ENCODE measurements at places on chromosomes 12 and 14.
A peak's percentile ranks its signal among the peaks of the same experiment; 100 is the strongest.

DNA sequence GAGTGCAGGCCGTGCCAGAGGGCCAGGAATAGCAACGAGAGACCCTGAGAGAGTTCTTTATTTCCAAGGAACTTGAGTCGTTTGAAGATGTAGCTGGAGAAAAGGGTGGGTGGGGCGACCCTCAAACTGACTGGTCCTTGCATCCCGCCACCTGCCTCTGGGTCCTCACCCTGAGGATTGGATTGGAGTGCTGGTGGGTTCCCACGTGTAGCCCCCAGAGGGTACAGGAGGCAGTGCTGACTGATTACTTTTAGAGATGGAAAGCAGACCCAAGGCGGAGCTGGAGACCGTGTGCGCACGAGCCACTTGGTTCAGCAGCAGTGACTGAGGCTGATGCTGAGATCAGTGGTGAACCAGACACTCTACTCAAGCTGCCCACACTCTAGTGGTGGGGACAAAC lies 6.9 kb downstream of the EMG1 start:
- no peak for DNase-seq

DNA sequence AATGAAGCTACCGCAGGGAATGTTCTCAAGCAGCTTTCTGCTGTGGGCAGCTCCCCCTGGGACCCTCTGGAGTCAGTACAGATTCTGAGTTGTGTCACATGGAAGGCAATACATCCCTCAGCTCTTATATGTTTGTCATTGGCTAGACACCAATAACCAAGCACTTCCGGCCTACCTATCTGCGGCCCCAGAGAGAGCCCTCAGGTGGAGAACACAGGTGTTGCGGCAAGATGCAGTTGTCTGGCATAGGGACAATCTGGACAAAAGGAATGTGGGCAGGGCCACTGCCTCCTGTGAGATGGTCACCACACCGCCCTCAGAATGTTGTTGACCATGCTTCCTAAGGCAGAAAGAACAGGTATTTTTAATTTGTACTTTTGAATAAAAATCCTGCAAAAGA lies 118.7 kb downstream of the BRMS1L start:
- DNase-seq = no peak

GRCh38 chr12:41932470-41932991 lies 212.1 kb downstream of the GXYLT1 start:
- no peak for DNase-seq

- no peak for DNase-seq
Measured at GRCh38 chr14:56569174-56569573, 10.4 kb upstream of the TMEM260 start.

DNA sequence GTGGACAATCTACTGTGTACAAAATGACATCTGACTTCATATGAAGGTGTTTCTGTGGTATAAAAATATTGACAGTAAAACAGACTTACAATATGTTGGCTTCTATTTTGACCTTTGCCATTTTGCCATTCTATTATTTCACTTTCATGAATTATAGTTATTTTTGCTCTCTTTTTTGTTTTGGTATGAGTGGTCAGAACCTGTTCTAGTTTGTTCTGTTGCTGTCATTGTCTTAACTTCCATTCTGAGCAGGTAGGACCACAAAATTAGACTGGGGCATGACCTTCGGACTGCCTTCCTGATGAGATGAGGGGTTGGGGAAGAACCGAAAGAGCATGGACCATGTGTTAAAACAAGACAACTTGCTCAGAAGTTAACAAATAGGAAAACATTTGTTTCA lies 36.5 kb upstream of the IFNG-AS1 start:
- DNase-seq = no peak

DNA sequence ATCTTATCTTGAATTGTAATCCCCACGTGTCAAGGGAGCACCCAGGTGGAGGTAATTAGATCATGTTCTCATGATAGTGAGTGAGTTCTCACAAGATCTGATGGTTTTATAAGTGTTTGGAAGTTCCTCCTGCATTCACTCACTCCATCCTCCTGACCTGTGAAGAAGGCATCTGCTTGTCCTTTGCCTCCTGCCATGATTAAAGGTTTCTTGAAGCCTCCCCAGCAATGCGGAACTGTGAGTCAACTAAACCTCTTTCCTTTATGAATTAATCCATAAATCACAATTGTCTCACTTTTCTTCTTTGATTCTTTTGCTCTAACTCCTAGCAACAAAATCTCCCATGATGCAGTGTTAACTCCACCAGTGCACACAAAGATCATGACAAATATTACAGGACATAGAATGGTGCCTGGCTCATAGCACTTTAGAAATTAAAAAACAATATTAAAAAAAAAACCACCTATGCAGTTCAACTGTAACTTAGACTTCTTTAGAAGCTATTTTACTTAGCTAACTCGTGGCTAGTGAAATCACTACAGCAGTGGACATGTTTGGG lies 37.6 kb upstream of the MGAT4C start:
- no peak for DNase-seq

- DNase-seq = no peak
Measured at GRCh38 chr12:93888964-93889363, 211.8 kb downstream of the CRADD start.

DNA sequence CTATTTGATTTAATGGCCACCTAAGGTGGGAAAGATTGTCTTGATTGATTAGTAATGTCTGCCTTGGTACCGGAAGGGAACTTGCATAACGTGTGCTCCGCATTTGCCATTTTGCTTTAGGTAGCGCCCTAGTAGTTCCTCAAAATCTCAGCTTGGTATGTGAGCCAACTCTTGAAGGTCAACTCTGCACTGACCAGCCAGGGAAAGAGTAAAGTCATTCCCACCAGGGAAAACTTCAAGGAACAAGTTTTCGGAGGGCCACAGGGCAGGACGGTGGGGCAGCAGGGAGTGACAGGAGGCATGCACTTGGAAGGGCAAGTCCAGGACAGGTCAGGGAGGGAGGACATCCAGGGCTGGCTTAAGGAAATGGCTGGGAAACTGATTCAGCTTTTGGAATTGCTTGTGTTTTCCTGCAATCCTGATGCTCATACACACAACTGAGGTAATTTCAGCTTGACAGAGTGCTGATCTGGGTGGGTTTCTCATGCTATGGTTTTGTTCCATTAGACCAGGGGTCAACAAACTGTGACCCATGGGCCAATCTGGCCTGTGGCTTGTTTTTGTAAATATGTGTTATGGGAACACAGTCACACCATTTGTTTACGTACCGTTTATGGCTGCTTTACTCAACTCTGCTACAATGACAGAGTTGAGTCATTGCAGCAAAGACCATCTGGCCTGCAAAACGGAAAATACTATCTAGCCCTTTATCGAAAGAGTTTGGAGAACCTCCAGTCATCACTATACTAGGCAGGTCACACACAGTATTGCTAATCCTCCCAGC lies 184.5 kb downstream of the RBM19 start:
- DNase-seq = no peak

GRCh38 chr12:71195338-71195896 lies 37.6 kb upstream of the TSPAN8 start:
- no peak for DNase-seq

GRCh38 chr14:80387563-80387981 lies 176.3 kb upstream of the DIO2 start:
- peak; percentile 54 for DNase-seq

GRCh38 chr14:71136386-71137060 lies 229.3 kb downstream of the PCNX1 start:
- no peak for DNase-seq

DNA sequence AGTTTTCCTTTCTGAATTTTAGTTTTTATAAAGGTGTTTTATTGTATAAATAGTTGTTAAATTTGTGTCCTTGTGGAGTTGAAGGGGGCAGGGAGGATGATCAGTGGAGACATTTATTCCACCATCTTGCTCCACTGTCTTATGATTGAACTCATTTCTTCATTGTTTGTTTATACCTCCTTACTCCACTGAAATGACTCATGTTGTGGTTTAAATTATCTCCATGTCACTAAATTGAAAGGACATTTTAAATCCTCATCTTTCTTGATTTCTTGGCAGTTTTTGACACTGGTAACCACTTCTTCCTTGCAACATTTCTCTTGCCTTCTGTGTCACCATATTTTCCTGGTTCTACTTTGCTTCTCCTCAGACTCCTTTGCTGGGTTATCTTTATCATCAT lies 23.6 kb upstream of the FERMT2 start:
- DNase-seq = no peak

DNA sequence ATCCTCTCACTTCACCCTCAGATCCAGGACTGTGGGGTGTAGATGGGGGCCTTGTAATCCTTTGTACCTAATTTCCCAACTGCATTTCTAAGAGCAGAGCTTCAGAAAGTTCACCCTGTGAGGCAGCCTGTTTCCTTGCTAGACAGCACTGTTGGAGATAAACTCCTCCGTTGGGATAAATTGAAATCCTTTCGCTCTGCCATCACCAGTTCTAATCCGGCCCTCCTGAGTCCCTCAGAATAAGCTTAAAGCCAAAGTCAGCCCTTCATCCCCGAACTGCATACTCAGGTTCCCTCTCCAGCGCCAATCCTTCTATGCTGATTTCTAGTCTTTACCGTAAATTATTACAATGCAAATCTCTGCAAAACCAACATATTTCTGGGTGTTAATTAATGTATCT lies 114.7 kb downstream of the PRMT8 start:
- DNase-seq = no peak

- DNase-seq = no peak
Measured at GRCh38 chr14:61581340-61581739, 114.0 kb upstream of the HIF1A start.

DNA sequence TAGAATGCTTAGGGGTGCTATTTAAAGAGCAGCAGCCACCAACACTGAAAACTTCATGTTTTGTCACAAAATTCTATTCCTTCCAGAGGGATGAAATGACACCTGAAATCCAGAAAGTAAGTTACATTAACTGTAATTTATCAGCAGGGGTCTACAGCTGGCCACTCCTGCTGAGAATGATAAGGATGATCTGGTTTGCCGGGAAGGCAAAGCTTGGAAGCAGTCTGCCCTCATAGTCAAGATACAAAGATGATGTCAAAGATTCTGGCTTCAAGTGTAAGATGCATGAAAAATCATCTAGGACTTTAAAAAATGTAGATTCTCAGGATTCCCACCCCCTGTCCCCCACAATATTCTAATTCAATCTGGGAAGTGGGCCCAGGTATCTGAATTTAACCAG lies 58.4 kb downstream of the DCAF5 start:
- no peak for DNase-seq

GRCh38 chr12:120887253-120888043 lies 16.7 kb downstream of the SPPL3 start:
- no peak for DNase-seq

DNA sequence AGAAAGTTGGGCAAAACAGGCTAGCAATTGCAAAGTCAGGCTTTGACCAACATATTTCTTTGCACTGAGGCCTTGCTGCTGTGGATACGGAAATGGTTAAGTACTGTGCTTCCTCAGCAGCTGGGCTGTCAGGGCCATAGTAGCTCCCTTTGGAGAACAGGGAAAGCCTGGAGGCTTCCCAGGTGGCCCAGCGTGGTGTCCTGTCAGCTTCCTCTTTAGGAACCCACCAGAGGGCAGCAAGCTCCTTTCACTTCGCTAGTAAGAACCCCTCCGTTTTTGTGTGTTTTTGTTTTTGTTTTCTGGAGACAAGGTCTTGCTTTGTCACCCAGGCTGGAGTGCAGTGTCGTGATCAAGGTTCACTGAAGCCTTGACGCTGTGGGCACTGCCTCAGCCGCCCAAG lies 1.7 kb upstream of the CFAP251 start:
- DNase-seq = no peak

DNA sequence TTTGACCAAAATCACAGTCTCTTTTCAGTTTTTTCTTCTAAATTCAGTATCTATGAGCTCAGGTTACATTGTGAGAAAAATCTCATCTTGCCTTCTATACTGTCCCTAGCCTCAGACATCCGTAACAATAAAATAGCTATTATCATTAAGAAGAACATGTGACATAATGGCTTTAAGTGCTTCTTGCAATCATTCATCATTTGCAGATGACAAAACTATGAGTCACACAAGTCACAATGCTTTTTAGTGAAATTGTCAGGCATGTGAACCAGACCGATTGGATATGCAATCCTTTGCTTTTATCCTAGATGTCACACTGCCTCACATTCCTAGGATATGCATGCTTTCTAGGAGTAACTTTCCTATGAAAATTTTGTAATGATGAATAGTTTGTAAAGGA lies 313.1 kb downstream of the SLC6A15 start:
- DNase-seq = peak; percentile 53

- DNase-seq = no peak
Measured at GRCh38 chr14:70664698-70665447, 23.2 kb downstream of the TTC9 start.

DNA sequence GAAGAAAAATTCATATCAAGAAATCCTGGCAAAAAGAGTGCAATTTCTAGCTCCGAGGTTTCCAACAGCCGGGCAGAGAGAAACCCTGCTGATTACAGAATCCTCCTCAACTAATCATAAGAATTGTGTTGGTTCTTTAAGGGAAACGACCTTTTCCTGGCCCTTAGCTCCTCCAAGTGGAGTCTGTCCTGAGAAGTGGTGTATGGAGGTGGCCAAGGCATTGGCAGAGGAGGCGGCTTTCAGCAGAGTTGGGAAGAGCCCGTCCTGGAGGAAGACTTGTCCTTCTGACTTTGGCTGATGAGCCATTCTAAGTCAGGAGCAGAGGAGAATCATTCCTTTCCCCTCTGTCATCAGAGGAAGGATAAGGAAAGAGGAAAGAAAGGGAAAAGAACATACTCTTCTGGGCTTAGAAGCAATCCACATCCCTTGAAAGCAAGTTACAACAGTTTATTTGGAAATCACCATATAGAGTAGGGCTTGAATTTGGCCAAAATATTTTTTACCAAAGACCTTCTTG lies 46.5 kb upstream of the PTCSC3 start:
- DNase-seq = no peak

DNA sequence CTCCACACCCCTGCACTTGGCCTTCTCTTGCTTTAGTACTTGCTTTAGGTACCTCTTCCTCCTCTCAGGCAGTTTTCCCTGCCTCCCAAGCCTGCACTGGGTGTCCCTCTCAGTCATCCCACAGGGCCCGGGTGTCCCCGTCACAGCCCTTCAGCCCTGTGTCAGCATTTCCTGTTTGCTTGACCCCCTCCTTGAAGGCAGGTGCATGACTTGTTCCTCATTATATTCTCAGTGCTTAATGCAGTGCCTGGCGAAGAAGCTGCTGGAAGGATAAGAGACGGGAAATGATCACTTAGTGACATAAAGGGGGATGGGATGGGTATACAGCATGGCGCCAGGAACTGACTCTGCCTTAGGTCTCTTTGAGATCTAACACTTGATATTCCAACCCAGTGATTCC lies 61.5 kb downstream of the IQSEC3 start:
- no peak for DNase-seq

- no peak for DNase-seq
Measured at GRCh38 chr12:111640506-111640905, 41.4 kb upstream of the ATXN2 start.

- no peak for DNase-seq
Measured at GRCh38 chr14:32226056-32226455, 23.0 kb upstream of the RNU6-8 start.

DNA sequence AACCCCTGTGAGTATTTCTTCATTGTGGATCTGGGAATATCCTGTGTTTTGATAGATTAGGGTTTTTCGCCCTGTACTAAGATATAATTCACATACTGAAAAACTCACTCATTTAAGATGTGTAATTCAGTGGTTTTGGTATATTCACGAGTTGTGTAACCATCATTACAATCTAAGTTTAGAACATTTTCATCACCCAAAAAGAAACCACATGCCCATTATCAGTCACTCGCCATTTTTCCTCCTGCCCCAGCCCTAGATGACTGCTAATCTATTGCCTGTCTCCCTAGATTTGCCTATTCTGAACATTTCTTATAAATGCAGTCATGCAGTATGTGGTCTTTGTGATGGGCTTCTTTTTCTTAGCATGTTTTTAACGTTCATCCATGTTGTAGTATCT lies 67.9 kb upstream of the ATF1 start:
- no peak for DNase-seq
